ENCODE measurements at places on chromosomes 16 and 17.

DNA sequence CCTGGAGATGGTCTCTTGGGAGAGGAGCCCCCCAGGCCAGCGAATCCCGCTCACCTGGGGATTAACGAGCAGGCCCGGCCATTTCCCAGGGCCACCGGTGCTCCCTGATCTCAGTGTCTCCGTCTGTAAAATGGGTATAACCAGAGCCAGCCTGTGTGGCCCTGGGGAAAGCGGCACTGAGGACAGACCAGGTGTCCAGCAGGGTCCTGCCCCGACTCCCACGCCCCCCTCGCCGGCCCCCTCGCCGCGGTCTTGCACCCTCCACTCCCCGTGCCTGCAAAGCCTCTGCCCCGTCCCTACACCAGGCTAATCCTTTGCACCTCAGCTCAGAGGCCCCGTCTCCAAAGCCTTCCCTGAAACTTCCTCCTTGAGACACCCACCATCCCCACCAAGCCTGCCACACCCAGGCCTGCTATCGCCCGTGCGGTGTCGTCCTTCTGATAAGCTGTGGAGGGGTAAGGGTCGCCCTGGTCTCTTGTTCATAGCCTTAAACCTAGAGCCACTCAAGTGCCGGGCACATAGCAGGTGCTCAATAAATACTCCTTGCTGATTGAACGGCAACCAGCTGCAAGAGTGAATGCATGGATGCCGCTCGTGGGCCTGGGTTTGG is 259.1 kb downstream of the C16orf95 start:
- DNase-seq = no peak

DNA sequence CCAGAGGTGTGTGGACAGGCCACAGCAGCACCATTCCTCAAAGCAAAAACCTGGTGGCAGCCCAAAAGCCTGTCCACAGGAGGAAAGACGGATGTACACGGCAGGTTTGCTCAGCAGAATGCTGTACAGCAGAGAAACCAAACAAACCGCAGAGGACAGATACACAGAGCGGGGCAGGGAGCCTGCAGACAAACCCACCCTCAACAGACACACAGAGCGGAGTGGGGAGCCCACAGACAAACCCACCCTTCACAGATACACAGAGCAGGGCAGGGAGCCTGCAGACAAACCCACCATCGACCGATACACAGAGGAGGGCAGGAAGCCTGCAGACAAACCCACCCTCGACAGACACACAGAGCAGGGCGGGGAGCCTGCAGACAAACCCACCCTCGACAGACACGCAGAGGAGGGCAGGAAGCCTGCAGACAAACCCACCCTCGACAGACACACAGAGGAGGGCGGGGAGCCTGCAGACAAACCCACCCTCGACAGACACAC is 53.0 kb upstream of the METRNL start:
- no peak for DNase-seq

- no peak for DNase-seq
Observed at GRCh38 chr17:79273660-79274059, 199.0 kb downstream of the ENGASE start.

DNA sequence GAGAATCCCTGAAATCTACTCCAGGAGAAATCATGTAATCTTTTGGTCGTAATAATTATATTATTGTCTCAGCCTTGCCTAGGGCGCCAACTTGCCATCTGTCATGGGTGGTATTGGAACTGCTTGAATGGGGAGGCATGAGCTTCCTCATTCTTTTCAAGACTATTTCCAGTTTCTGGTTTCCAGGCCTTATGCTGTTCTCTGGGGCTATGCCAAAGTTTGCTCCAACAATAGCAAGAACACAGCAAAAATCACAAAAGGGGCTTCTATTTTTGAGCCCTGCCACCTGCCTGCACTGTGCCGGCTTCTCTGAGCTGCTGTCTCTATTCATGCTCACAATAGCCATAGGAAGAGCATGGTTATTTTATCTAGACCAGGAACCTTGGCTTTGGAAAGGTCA is 111.7 kb downstream of the SPECC1 start:
- no peak for DNase-seq

GRCh38 chr16:72029567-72030271 is 21.2 kb downstream of the DHODH start:
- DNase-seq = no peak

- DNase-seq = no peak
Observed at GRCh38 chr17:44360826-44361225, 2.8 kb downstream of the FAM171A2 start.

DNA sequence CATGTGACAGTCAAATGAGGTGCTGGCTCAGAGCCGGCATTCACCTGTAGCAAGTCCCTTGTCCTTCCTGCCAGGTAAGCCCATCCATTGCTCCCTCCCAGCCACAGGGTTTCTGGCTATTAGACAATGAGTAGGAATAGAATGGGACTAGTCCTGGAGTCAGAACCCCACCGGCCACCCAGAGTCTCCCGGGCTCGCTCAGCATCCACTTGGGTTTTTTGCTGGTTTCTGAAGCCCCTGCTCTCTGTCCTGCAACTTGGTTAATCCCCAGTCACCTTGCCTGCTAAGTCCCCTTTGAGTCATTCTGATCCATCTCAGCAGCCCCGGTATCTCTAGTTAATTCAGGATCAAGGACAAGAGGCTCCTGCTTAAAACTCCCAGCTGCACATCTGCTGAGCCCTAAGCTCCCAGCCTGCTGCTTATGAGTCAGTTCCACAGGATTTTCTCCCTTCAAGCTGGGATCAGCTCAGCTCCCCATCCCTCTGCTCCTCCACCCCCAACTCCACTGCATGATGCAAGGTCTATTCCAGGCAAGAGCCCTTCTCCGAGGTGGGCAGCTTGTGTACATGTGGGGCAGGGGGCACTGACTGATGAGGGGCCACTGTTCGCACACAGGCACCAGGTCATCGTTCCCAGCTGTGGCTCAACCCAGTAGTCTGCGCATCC is 19.9 kb upstream of the MRPS23 start:
- DNase-seq = no peak

- no peak for DNase-seq
Observed at GRCh38 chr17:4504188-4504587, 5.5 kb downstream of the SPNS2 start.

DNA sequence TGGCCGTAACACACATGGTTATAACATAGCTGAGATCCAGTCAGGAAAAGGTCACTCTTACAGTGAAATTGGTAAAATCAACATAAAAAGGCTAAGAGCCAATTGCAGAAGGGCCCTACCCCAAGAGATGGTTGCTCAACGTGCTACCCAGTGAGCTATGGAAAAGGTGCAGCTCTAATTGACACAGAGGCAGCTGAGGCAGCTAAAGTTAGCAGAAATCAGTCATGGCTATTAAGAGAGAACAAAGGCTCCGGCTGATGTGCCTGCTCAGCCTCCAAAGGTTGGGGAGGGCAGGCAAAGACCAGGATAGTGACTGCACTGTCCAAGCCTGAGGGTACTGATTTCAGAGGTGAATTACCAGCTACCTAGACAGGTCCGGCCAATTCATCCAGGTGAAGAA is 76.5 kb upstream of the ATP2A3 start:
- DNase-seq = no peak

- no peak for DNase-seq
Observed at GRCh38 chr17:70446446-70446845, 277.1 kb downstream of the KCNJ2 start.

DNA sequence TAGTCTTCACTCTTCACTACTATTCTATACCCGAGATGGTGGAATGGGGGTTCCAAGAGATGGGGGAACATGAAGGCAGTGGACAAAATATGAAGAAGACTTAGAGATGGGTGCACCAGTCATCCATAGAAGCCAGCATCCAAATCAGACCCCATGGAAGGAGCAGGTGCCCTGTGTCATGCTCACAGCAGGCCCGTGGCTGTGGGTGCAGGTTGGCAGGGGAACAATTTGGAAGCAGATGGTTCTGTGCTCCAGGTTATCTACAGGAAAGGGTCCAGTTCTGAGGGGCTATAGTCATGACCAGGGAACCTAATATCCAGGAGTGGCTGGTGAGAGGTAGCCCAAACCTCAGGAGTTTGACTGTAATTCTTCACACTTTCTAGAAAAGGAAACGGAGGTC is 9.6 kb upstream of the LPCAT2 start:
- DNase-seq = no peak

GRCh38 chr17:5980941-5981340 is 89.2 kb upstream of the WSCD1 start:
- DNase-seq = no peak

DNA sequence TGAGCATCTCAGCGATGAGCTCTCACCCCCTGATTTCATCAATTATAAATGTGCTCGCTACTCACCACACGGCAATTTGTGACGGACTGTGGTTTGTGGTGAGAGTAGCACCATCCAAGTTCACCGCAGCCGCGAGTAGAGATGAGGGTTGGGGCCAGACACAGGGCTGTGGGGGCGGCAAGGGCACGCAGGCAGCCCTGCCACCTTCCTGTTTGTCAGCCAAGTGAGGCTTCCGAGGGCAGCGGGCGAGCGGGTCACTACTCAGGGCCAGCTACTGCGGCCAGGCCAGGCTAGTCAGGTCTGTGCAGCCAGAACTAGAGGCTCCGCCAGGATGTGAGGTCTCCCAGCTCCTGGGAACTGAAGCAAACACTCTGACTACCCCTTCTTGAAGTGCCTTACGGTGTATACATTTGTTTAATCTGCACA is 39.6 kb upstream of the MEOX1 start:
- DNase-seq = no peak

DNA sequence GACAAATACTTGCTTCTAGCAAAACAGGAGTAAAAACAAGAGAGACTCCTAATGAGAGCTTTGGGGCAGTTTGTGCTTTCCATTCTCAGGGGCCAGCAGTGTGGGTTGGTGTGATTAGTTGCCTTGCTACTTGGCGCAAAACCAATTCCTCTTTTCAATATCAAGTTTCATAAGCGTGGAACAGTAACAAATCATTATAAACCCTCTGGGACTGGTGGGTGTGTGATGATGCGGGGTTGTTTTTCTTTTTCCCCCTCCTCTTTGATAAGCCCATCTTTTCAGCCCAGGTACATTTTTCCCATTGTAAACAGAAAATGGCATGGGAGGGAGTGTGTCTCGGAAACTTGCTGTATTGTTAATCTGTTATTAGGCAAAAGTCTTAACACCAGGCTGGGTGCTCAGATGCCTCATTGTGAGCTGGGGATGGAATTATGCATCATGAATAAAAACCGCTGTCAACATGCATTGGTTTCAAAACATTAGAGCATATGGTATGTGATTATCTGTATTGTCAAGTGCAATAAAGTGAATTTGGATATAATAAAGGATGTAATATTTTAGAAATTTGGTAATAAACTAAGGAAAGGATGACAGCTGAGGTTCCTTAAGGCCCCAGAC is 166.4 kb downstream of the CCDC182 start:
- no peak for DNase-seq

- no peak for DNase-seq
Observed at GRCh38 chr16:1895068-1895467, 23.1 kb upstream of the MEIOB start.

DNA sequence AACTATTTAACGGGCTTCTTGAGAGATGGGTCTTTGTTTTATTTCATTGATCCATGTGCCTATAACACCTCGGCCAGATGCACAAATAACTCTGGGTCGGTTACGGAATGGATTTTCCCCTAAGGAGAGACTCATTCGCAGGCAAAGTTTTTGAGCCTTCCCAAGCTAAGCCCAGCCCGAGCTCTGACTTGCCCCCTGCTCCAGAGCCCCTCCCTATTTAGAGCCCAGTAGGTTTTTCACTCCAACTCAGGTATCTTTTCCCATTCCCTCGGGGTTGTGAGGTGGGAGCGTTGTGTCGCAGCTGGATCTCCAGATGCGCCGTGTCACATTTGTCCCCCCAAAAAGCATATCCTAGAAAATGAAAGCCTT is 812 bp upstream of the MYOCD start:
- DNase-seq = no peak

GRCh38 chr16:66605177-66605978 is 874 bp downstream of the CMTM3 start:
- DNase-seq = no peak

GRCh38 chr17:57004944-57005579 is 27.1 kb downstream of the SCPEP1 start:
- no peak for DNase-seq

DNA sequence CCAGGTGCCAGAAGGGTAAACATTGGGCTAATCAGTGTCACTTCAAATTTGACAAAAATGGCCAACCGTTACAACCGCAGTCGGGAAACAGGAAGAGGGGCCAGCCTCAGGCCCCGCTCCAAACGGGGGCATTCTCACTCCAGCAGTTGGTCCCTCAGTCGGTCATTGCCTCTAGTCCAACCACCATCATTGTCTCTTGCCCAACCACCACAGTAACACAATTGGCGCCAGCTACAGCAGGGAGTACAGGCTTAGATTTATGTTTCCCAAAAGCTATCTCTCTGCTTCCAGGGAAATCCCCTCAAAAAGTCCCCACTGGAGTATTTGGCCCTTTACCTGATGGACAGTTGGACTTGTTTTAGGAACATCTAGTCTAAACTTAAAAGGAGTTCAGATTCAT is 20.3 kb downstream of the ALOX15B start:
- no peak for DNase-seq

GRCh38 chr16:72858665-72859493 is 189.0 kb downstream of the ZFHX3 start:
- DNase-seq = no peak

DNA sequence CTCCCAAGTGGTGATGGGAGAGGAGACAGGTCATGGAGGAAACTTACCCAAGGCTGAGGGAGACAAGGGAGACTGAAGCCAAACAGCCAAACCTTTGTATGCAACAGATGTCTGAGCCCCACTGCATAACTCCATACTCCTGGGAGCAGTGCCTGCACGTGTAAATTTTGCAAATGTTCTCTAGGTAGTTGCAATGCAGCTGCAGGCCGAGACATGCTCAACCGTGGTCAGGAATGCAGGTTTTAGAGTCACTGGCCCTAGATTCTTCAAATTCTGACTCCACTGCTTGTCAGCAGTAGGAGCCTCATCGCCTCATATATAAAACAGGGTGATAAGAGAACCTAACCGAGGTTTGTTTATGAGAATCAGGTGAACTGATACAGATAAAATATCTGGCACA is 11.5 kb downstream of the DYNLRB2 start:
- DNase-seq = no peak

DNA sequence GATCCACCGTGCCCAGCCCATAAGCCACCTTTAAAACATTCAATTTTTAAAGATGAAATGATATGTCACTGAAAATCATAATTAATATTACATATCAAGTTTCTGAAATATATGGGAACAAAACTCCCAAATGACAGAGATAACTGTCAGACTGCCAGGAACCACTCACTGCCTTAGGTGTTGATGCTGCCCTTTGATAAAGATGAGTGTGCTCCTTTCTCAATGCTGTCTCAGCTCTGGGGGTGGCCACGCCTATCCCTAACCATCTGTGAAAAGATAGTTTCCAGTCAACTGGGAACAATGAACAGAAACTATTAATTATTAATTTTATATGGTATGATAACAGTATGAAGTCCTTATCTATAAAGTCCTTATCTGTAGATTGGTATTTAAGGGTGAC is 177.7 kb downstream of the MYO1D start:
- no peak for DNase-seq

GRCh38 chr17:4833941-4834680 is 971 bp downstream of the MINK1 start:
- DNase-seq = no peak

DNA sequence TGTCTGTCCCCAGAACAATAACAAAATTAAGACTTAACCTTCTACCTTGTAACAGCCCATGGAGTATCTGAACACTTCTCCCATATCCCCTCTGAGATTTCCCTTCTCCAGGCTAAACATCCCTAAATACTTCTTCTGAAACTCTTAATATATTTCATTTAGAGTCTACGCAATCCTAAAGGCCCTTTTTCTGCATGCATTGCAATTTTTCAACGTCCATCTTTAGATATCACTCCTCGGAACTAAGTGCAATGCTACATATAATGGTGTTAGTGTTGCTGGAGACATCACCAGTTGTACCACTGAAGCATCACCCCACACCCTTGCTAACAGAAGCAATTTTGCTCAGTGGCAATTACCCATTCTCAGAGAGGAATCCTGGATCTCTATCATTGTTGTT is 13.2 kb downstream of the GRIN2A start:
- DNase-seq = no peak
